ENCODE measurements at places on chromosomes 7 and 10.

- DNase-seq, result no peak
These were observed 13.0 kb upstream of the BAMBI start for GRCh38 chr10:28664369-28664740.

GRCh38 chr7:86313842-86314241 lies 329.9 kb upstream of the GRM3 start:
- DNase-seq, result no peak

GRCh38 chr10:130191380-130191779 lies 55.2 kb downstream of the GLRX3 start:
- DNase-seq, result no peak

- no peak for DNase-seq
These were observed 95.8 kb upstream of the COL1A2 start for GRCh38 chr7:94298943-94299342.

- DNase-seq, result no peak
These were observed 95.0 kb downstream of the COL13A1 start for GRCh38 chr10:69896606-69897231.

DNA sequence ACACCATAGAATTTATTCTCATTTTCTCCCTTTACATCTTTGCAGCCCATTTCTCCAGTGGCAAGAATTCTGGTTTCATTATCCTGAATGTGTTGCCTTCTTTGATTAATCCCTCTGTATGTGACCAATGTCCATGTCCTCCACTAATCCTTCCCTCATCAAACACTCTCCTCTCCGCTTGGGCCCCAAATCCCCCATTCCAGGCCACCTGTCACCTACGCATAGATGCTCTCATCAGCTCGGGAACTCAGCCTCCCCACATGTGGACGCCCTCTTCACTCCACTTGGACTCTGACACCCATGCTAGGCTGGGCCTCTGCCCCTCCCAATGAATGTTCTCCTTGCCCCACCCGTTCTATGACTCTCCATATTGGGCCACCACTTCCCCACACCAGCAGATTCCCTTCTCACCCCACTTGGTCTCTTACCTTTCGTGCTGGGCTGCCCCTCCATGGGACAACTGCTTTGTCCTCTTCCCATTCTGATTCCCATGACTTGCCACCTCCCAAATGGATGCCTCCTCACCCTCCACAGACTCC lies 18.7 kb upstream of the RBM20 start:
- DNase-seq, result no peak

DNA sequence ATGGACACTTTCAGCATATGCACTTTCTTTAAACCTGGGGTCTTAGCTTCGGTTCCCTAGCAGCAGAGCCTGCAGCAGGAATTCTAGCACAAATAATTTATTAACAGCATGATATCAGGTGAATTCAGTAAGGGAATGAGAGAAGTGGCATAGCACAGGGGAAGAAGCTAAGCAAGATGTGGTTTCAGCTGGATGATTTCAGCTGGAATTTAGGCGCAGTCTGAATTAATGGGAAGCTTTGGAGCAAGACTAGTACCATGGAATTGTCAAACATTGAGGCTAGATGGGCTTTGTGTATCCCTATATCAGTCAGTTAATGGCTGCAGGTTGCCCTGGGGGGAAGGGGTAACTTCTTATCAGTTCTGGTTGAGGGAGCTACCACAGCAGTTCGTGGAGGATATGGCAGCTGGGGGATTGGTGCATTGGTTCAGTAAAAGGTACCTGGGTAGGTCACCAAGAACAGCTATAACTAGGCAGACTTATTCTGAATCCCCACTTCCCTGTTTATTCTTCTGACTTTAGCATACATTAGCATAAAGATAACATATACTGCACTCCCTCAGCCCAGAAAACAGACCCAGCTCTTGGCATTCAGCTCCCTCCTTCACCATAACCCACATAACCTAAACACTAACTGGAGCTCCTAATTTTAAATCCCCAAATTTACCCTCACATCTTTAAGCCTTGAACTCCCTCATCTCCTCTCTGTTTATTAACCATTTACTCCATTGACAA lies 46.8 kb upstream of the NAMPT start:
- no peak for DNase-seq

- no peak for DNase-seq
These were observed 814.6 kb downstream of the LRMDA start for GRCh38 chr10:76245951-76246495.

Measured in stimulated activated CD8-positive, alpha-beta memory T cell treated with anti-CD3 and anti-CD28 coated beads, Interleukin-4, amount 100 ng/mL, for 1 hour (primary cell).